ENCODE measurements at places on chromosomes 5 and 9. TPM values are rescaled to one million over a fixed set of nuclear protein-coding genes. Genes with fewer than 3 reads are reported as not detected.

DNA sequence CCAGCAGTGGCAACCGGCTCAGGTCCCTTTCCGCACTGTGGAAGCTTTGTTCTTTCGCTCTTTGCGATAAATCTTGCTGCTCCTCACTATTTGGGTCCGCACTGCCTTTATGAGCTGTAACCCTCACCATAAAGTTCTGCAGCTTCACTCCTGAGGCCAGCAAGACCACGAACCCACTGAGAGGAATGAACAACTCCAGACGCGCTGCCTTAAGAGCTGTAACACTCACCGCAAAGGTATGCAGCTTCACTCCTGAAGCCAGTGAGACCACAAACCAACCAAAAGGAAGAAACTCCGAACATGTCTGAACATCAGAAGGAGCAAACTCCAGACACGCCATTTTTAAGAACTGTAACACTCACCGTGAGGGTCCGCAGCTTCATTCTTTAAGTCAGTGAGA lies 103.5 kb downstream of the GLIS3 start:
- no peak for DNase-seq

DNA sequence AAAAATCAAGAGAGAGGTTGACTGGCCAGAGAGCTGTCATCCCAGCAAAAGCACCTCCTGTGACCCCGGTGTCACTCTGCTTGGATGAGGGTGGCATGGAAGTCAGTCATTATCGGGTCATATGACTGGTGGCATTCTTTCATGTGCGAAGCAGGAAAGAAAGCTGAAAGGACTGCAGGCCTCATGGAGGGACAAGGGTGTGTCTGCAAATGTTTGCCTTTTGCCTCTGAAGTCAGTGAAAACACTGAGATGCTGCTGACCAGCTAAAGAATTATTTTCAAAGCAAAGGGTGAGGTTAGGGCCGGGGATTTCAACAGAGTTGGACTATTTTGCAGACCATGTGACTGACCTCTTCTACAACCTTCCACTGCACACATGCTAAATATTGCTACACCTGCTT lies 298.3 kb downstream of the CSNK1G3 start:
- DNase-seq, result peak; percentile 24

Gene CFAP90
- not detected for total RNA-seq

DNA sequence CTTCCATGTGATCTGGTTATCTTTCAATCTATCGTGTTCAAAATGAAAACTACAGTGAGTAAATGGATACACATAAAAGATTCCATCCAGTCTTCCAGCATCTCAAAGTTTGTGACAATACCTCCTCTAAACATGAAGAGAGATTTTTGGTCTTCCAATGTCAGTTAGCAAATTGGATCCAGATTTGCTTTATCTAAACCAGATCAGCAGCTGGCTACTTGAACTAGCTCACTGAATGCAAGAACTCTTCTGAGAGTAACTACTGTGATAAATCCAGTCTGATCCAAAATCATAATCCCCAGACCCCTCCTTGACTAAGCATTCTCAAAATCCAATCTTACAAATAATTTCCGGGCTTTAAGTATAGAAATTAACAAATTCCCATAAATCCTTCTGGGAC lies 2177.9 kb upstream of the C9orf72 start:
- no peak for DNase-seq

Gene LRRC19
- 102 TPM for total RNA-seq

GRCh38 chr9:103649086-103649485 lies 445.0 kb upstream of the SMC2 start:
- no peak for DNase-seq

Gene SGCD
- total RNA-seq, result 3.4 TPM

- DNase-seq, result peak; percentile 51
Observed at GRCh38 chr5:112146323-112147226, 272.5 kb downstream of the EPB41L4A start.

DNA sequence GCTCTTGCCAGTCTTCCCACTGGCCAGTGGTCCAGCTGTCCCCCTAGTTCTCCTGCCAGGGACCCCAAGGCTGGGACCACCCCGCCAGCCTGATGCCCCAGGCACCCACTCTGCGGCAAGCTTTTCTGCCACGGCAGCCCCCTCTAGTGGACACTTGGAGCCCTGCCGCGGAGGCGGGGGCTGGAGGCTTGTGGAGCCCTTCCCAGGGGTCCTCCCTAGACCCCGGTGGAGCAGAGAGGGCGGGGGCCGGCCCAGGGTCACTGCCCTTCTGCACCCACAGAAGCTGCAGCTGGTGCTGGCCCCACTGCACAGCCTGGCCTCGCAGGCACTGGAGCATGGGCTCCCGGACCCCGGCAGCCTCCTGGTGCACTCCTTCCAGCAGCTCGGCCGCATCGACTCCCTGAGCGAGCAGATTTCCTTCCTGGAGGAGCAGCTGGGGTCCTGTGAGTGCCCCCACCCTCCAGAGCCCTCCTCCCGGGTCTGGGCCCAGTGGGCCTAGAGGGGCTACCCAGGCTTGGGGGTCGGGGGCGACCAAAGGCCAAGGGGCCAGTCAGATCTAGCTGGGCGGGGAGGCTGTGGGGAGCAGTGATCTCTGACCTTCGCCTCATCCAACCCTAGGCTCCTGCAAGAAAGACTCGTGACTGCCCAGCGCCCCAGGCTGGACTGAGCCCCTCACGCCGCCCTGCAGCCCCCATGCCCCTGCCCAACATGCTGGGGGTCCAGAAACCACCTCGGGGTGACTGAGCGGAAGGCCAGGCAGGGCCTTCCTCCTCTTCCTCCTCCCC lies 9.1 kb downstream of the EGFL7 start:
- DNase-seq, result no peak

DNA sequence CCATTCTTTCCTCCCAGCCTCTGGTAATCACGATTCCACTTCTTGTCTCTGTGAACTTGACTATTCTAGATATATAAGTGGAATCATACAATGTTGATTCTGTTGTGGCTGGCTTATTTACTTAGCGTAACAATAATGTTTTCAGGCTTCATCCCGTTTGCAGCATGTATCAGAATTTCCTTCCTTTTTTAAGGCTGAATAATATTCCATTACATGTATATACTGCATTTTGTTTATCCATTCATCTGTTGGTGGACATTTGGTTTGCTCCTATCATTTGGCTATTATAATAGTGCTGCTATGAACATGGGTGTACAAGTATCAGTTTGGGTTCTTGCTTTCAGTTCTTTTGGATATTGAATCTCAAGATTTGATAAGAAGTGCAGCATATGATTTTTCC lies 239.7 kb upstream of the ZNF608 start:
- DNase-seq, result no peak

- DNase-seq, result no peak
Observed at GRCh38 chr9:105969636-105970035, 275.3 kb downstream of the TMEM38B start.

GRCh38 chr9:21830589-21830988 lies 28.2 kb downstream of the MTAP start:
- DNase-seq, result no peak

- DNase-seq, result no peak
Observed at GRCh38 chr5:89473196-89473595, 590.2 kb upstream of the MEF2C start.

DNA sequence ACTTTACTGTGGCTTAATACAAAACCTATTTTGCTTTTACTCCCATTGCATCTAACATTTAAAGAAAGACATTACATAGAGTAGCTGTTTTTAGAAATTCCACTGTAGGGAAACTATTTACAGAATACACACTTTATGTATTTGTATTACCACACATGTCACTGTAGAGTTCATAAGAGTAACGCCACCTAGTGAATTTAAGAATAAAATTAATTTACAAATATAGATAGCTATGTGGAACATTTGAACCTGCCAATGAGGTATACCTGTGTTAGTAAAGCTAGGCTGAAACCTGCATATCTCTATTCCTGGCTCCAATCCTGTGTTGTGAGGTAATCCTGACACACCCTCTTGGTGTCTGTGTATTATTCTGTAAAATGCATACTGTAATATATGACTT lies 234.4 kb downstream of the MAST4 start:
- DNase-seq, result no peak
